ENCODE measurements at places on chromosomes 1 and 21.

GRCh38 chr1:246078126-246078887 lies 428.8 kb downstream of the SMYD3 start:
- DNase-seq, result no peak

- DNase-seq, result no peak
These were observed 365.6 kb downstream of the ZP4 start for GRCh38 chr1:237525102-237525501.

DNA sequence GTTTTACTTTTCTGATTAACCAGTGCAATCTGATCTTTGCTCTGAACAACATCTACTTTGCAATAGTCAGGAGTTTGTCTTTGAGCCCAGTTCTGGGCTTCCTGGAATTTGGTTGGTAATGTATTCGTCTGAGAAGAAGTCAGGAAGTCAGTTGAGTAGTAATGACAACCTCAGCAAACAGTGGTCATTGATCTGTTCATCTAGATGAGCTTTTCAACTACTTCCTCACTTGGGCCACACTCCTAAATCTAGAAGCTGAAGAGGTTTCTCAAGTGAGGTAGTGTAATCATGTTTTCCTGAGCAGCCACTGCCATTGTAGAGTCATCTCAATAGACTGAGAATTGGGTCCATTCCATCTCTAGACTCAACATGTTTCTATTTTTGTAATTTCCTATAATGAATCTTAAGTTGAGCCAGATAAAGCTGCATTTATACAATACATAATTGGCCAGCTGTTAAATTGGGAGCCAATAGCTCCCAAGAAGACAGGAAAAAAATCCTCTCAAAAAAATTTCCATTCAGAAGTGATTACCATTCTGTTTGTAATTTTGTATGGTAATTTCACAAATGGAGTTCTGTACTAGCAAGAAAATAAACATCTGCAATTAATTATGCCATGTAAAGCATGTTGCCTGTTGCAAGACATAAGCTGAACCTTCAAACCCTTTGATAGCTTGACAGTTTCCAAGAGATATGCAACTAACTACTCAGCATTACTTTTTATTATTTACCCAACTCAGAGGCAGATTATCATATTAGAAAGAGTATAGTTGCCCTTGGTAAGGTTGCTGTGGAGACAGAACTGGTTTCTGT lies 49.6 kb downstream of the WDR64 start:
- no peak for DNase-seq

GRCh38 chr1:30928171-30928570 lies 19.6 kb upstream of the SDC3 start:
- DNase-seq, result no peak

DNA sequence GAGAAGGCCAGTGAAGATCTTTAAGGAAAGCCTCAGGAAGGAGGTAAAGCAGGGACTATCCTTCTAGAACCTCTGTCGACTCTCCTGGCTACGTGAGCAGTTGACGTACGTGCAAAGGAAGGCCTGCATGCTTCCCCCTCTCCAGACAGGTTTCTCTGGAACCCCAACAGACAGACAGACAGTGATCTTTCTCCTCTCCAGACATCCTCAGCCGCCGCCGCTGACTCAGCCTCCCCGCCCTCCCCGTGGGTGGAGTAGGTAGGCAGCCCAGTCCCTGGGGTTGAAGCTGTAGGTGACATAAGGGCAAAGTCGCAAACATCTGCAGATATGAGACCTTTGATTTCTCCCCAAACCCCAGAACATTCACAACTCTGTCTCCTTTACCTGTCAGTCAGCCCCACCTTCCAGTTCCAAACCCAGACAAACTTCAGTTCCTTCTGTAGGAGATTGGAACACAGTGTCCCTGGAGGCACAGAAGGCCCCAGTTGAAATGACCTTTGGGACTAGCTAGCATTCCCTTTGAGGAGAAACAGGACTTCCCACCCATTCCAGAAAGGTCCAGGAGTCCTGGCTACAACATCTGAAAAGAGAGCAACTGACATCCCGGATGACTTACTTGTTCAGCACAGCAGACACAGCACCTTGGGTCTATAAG lies 146.0 kb upstream of the JUN start:
- no peak for DNase-seq

DNA sequence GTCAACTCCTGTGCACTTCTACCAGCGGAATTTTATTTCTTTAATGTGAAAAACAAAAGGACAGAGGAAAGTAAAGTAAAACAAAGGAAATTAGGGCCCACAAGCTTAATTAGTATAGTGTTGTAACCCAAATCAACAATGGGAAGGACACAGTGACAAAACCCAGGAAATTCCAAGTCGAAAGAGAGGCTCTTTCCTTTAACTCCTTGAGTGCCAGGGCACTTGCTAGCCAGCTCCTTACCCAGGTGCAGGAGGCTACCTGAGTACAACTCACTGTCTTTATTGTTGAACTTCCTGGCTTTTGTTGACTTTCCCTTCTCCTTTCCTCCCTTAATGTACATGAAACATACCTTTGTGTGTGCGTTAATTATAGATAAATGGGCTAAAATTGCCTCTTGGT lies 55.0 kb downstream of the PEX14 start:
- no peak for DNase-seq

- no peak for DNase-seq
These were observed 5.6 kb downstream of the COL8A2 start for GRCh38 chr1:36119456-36119855.

GRCh38 chr21:34613679-34614627 lies 960 bp downstream of the RCAN1 start:
- DNase-seq, result no peak

DNA sequence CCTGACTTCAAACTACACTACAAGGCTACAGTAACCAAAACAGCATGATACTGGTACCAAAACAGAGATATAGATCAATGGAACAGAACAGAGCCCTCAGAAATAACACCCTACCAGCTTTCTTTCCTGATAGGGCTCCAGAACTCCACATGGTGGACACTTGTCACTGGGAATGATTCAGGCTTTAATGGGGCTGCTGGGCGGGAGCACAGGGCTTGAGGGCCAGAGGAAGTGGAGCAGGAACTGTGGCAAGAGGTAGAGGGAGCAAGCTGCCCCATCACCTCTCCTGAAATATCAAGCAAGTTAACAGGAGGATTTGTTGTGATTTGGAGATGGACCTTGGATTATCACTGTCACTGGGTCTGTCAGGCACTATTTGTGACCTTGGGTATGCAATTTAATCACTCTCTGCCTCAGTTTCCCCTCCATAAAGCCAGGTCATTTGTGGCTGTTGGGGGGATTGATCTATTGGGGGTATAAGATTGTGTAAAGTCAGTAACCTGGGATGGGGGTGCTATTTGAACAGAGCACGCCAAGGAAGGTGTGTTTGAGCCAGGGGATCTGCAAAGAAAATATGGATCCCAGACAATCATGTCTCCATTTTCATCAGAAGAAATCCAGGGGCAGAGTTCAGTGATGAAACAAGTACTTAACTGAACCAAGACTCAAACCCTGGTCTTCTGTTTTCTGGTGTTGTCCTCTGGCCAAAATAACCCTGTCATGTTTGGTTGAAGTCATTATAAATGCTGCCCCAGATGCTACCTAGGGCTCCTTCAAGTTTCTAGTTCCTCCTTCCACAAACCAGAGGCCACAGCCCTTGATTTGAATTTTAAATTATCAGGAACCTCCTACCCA lies 25.2 kb downstream of the ETS2 start:
- no peak for DNase-seq

GRCh38 chr1:165631342-165632151 lies 513 bp downstream of the MGST3 start:
- peak; percentile 44 for DNase-seq

DNA sequence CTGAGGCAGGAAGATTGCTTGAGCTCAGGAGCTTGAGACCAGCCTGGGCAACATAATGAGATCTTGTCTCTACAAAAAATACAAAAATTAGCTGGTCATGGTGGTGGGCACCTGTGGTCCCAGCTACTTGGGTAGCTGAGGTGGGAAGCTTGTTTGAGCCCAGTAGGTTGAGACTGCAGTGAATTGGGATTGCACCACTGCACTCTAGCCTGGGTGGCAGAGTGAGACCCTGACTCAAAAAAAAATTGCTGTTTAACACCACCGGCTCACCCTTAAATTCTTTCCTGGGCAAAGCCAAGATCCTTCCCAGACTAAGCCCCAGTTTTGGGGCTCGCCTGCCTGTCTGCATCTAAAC lies 6.6 kb upstream of the NSUN4 start:
- DNase-seq, result no peak

GRCh38 chr1:181023265-181024057 lies 791 bp upstream of the STX6 start:
- no peak for DNase-seq

- DNase-seq, result no peak
These were observed 159.0 kb upstream of the COL6A1 start for GRCh38 chr21:45822429-45823099.

DNA sequence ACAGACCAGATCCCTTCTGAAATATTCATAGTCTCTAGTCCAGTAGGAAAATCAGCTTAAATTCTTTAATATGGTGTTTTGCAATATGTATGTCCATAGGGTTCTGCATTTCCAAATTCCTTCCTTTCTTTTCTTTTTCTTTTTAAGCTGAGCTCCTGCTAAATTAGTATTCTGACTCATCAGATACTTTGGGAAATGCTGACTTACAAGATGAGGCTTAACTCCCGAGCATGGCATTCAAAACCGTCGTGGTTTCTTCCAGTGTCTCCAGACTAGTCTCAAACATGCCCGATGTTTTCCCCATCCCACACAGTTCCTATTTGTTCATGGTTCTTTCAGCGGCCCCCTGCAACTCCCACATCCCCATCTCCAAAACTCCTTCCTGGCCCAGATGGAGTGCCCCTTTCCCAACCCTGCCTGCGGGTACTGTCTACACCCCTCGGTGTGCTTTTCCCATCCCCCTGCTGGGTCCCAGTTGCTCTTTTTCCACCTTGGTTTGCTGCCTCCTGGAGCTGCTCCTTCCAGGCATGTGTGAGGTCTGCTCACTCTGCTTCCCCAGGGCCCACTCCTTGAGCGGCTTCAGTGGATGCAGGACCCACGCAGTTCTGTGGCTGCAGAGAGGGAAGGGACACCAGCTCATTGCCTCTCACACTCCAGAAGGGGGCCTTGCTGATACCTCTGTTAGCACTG lies 19.5 kb upstream of the ETV3 start:
- DNase-seq, result no peak

- DNase-seq, result no peak
These were observed 80.2 kb upstream of the GADD45A start for GRCh38 chr1:67604778-67605177.

- no peak for DNase-seq
These were observed 51.6 kb upstream of the HAO2 start for GRCh38 chr1:119316870-119317416.

- no peak for DNase-seq
These were observed 549.9 kb downstream of the PTPRU start for GRCh38 chr1:29786195-29786594.

GRCh38 chr1:107975851-107976250 lies 10.9 kb upstream of the VAV3 start:
- DNase-seq, result no peak

DNA sequence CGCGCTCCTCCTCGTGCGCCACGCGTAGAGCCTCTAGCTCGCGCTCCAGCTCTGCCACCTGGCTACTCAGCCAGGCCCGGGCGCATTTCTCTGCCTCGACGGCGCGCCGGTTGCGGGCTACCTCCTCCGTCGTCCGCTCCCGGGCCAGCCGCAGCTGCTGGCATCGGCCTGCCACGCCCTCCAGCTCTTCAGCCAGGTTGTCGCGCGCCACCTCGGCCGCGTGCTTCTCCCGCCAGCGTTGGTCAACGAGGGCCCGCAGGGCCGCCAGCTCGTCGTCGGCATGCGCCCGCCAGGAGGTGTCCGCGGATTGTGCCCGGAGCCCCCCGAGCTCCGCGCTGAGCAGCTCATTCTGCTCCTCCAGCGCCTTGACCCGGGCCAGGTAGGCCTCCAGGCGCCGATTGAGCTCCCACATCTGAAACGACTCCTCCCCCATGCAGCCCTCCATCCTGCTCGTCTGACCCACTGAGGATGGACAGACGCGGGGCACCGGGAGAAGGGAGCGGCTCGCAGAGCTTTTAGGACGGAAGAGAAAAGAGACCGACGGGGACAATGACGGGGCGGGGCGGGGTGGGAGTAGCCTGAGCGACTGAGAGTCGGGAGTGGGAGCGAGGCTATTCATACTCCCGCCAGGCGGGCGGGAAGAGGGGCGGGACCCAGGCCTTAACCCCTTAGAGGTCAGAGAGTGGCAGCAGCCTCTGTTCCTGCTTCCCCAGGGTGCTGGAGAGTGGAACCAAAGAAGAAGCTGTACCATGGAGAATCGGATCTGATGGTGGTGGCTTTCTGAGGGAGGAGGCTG lies at the start of gene NES:
TSS of gene NES (minus strand) at position 588 of the 796 bp plus-strand sequence. CDS start at position 445, 143 bp downstream.
- DNase-seq, result no peak

GRCh38 chr1:43600033-43601020 lies 49.6 kb upstream of the KDM4A start:
- no peak for DNase-seq

DNA sequence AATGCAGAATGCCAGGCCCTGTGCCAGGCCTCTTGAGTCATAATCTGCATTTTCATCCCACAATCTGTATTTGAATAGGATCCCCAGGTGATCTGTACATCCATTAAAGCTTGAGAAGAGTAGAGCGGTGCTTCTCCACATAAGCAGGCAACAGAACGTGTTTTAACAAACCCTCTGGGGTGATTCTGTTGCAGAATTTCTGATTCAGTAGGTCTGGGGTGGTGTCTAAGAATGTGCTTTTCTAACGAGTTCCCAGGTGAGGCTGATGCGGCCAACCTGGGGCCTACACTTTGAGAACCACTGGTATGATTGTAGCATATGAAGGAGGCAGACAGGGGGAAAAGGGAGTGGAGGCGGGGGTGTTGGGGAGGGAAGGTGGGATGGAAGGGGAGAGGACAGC lies 78.4 kb upstream of the POU3F1 start:
- no peak for DNase-seq

- no peak for DNase-seq
These were observed 142.6 kb downstream of the SLC35F3 start for GRCh38 chr1:234047123-234047522.

Measured in stimulated activated naive CD8-positive, alpha-beta T cell treated with anti-CD3 and anti-CD28 coated beads, Interleukin-15, amount 100 ng/mL, for 72 hours (primary cell).